ENCODE measurements at places on chromosomes 1 and 21.
A peak's percentile ranks its signal among the peaks of the same experiment; 100 is the strongest.

GRCh38 chr21:42423197-42423675 is 19.5 kb downstream of the UBASH3A start:
- no peak for DNase-seq

DNA sequence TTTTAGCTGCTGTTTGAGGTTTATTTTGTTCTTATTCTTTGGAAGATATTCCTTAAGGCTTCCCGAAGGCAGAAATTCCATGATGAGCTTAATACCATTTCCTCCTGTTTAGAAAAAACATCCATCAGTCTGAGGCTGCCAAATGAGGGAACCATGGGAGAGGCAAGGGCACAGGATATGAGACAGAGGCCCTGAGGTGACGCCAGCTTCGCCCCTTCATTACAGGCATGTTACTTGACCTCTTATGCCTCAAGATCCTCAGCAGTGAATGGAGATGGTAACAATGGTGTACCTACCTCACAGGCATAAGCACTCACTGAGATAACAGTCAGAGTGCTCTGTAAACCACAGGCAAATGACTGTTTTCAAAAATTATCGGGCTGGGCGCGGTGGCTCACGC is 93.6 kb downstream of the RAVER2 start:
- DNase-seq: no peak

GRCh38 chr1:94247138-94248094 is 10.0 kb upstream of the ARHGAP29 start:
- no peak for DNase-seq

GRCh38 chr1:87953732-87954344 is 625.2 kb downstream of the LMO4 start:
- DNase-seq: peak; percentile 54

- DNase-seq: no peak
These were observed 8.9 kb downstream of the TAGLN2 start for GRCh38 chr1:159916242-159917051.

GRCh38 chr1:99544328-99544727 is 101.6 kb upstream of the PALMD start:
- DNase-seq: no peak

DNA sequence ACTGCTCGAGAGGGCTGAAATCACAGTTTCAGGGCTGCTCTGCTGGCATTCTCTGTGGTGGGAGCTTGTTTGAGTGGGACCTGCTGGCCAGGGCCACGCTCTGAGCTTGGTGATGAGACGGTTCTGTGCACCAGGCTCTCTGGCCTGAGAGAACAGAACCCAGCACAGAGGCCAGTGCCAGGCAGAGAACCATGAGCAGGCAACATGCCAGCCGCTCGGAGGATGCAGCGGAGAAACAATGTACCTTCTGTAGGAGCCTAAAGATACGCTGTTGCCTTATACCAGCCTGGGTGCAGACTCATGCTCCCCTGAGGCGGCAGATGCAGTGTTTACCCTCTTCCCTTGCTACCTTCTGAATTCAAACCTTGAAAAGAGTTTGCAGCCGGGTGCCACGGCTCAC is 10.0 kb downstream of the C2CD2 start:
- DNase-seq: no peak

- no peak for DNase-seq
These were observed 539 bp downstream of the ANP32E start for GRCh38 chr1:150235294-150235851.

DNA sequence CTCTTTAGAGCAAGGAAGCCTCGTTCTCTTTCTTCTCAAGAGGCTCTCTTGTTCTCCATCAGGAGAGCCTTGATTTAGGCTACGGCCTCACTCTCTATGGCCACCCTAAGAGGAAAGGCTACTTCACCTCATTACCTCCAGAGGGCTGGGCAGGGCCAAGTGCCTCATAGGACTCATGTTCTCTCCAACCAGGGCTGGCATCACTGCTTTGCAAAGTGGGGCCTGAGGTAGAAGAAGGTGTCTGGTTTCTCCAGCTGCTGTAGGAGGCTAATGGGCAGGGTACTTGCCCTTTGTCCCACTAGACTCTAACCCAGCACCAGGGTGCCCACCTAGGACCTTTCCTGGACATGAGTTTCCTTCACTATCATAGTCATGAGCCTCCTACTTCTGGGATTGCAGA is 2.1 kb upstream of the ATXN7L2 start:
- no peak for DNase-seq

DNA sequence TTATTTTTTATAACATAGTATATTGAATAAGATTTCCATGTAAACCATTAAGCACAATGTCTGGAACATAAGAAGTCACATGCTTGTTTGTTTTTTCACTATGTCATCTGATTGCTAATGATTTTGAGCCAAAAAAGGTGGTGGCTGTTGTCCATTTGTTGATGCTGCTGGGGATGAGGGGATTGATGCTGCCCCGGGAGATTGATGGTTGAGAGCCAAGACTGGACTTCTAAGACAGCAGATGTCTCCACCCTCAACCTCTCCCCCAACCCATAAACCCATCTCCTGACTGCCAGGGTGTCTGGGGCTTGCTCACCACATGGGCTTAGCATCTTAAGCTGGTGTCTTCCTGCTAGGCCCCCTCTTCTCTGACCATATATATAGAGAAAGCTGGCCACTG is 35.8 kb upstream of the CD34 start:
- DNase-seq: no peak

DNA sequence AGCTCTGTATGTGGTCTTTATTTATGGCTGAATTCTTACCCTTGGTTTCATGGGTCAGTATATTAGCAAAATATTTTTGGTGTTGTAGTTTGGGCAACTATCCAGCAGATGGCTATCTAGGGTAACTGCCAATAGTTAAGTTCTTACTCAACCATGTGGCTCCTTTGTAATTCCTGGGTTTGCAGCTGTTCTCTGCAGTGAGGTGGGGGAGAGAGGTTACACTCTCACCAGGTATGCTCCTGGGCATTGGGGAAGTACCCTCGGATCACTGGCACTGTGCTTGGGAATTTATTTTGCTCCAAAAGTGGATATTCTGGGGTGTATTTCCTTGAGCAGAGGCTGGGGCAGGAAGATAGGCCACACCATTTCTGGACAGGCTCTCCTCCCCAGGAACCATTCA is 436.7 kb upstream of the TMPRSS15 start:
- DNase-seq: no peak

DNA sequence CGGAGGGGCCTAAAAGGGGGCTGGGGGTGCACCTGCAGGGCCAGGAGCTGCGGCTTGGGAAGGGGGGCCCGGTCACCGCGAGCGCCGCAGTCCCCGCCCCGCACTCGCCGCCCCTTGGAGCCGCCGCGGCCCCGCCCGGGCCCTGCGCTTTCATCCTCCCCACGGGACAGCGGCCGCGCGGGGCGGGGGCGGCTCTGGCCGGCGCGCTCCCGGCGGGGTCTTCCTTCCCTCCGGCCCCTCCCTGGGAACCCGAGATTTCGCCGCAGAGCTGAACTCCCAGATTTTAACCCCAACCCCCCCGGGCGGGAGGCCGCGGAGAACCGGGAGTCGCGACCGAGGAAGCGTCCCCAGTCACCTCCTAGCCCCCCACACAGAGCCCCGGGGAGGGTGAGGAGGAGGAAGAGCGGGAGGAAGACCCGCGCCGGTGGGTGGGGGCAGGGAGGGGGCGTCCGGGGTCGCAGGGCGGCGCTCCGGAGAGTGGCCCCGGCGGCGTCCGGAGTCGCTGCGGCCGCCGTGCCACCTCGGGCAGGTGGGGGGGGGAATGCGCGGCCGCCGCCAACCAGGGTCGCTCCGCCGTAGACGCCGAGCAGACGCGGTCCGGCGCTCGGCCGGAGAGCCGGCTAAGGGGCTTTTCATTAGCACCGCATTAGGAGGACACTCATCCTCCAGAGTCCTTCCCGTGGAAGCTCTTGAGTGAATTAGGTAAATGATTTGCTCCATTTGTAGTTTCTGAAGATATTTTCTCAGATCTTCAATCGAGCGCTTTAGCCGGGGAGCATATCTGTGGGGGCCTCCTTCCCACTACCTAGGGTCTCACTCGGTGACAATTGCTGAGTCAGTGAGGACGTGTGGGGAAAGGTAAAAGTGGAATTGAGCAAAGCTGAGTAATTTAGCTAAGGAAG is 31.6 kb upstream of the NFIA start:
- no peak for DNase-seq

GRCh38 chr1:32250893-32251716 is at the start of gene LCK:
Gene LCK (plus strand): TSS chr1:32251265. CDS start chr1:32274330, 23,065 bp downstream.
- DNase-seq: no peak

- no peak for DNase-seq
These were observed 6.5 kb upstream of the MFAP2 start for GRCh38 chr1:16986962-16987361.

DNA sequence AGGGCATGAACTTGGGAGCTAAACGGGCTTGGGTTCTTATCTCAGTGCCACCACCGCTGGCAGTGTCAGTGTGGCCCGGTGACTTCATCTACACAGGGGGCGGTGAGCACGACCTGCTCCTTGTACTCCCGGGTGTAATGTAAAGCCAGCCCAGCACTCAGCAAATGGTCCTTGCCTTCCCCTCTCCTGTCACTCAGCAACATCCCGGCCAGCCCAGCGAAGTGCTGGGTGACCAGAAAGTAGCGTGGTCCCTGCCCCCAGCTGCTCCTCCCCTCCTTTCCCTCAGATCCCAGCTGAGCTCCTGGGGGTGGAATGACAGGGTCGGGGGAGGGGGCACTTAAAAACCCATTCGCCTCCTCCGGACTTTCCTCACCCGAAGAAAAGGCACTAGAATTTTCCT is 7.2 kb downstream of the KCNN3 start:
- DNase-seq: no peak

DNA sequence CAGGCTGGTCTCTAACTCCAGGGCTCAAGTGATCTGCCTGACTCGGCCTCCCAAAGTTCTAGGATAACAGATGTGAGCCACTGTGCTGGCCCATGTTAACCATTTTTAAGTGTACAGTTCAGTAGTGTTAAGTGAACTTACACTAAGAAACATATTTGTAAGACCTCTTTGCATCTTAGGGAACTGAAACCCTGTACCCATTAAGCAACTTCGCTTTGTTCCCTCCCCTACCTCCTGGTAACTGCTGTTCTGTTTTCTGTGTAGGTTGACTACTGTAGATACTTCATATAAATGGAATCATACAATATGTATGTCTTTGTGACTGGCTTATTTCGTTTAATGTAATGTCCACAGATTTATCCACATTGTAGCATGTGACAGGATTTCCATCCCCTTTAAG is 11.0 kb downstream of the NUDC start:
- no peak for DNase-seq

- DNase-seq: no peak
These were observed 42.4 kb downstream of the PDE9A start for GRCh38 chr21:42695697-42696380.

- peak; percentile 71 for DNase-seq
These were observed at the start of gene CLDN14 for GRCh38 chr21:36479415-36480402. Gene CLDN14 (minus strand): TSS chr21:36480122. CDS start chr21:36461695, 18,427 bp downstream.

- DNase-seq: no peak
These were observed 119.8 kb upstream of the ZBTB40 start for GRCh38 chr1:22331618-22332423.

DNA sequence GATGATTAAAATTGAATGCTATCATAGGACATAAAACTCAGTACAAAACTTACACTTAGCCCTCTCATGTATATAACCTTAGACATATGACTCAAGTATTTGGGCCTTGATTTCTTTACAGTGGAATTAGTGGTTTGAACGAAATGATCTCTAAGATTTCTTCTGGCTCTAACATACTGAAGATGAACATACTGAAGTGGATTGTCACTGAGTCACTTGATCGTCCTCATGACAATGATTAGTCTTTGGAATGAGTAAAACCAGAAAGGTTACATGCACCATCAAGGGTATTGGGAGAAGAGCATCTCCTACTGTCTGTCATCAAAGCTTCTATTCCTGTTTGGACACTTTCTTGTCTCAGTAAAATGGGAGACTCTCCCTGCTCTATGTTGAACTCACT is 17.4 kb downstream of the FMN2 start:
- DNase-seq: no peak

All from right lung (tissue), 10 donors.